Activated naive CD4-positive, alpha-beta T cell treated with anti-CD3 and anti-CD28 coated beads for 36 hours (primary cell): ENCODE measurements at places on chromosomes 7 and 10.

DNA sequence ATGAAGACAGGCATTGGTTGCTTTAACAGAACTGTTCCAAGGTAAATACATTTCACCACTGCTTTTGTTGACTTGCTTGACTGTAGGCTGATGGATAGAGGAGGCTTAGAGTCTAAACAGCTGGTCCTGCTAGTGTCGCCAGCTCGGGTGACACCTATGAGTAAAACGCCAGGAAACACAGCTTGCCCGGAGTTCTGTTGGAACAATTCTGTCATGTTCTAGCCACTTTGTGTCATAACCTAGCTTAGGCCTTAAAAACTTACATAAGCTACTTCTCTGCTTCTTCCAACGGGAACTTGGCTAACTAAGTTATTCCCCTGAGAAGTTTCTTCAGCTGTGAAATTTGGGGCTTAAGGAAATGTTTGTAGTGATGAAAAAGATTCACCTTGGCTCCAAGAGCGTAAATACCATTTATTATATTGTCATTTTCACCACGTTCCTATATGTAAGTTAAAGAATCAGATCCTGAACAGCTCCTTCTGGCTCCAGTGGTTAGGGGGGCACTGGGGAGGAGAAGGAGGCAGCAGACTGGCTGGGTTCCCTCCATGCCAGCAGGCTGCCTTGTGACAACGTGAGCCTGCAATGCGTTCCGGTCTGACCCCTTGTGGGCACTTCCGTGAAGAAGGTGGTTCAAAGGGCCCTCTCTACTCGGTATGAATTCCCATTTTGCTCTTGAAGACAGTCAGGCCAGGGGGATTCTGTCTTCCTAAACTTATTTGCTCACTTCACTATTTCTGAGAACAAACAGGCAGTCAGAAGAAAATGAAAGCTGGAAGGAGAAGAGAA lies 253.2 kb downstream of the BMPER start:
- no peak for DNase-seq

GRCh38 chr7:101959342-101959741 lies 141.9 kb downstream of the CUX1 start:
- DNase-seq = no peak

- DNase-seq = no peak
Observed at GRCh38 chr7:89077992-89078391, 282.5 kb upstream of the TEX47 start.

DNA sequence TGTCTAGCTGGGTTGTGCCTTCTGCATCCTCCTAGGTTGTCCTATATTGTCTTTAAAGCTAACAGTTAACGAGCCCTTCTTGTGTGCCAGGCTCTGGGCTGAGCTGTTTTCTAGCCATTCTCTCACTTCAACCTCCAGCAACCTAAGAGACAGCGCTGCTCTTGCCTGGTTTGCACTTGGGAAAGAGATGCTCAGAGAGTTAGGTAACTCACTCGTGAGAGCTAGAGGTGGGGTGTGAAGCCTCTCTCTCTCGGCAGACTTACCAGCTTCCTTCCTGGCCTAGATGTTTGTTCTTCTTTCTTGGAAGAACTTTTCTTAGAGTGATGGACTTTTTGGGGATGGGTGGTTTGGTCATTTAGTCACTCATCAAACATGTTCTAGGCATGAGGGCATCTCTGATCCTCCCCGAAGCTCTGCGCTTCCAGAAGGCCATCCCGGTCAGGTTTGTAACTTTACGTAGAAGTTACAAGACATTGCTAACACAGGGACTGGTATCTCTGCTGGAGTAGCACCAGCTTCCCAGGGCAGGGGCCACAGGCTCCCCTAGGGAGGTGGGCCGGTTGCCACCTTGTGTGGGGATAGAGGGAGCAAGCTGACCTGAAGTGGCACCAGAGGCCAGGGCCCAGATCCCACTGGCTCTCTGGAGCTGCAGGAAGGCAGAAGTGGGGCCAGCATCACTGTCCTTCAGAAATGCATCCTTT lies 14.3 kb downstream of the TSPAN15 start:
- DNase-seq = no peak

DNA sequence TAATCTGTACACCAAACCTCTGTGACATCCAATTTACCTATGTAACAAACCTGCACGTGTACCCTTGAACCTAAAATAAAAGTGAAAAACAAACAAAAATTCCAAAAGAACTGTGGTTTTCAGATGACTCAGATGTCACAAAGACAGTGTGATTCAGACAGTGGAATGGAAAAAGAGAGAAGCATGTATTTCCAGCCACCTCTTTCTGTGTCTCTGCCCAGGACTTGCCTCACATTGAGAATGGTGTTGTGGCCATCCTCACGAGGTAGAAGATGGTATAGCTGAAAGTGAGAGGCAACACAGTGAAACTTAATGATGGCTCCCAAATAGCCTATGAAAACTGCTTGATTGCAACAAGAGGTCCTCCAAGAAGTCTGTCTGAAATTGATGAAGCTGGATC lies 78.0 kb downstream of the ARL5B start:
- no peak for DNase-seq

DNA sequence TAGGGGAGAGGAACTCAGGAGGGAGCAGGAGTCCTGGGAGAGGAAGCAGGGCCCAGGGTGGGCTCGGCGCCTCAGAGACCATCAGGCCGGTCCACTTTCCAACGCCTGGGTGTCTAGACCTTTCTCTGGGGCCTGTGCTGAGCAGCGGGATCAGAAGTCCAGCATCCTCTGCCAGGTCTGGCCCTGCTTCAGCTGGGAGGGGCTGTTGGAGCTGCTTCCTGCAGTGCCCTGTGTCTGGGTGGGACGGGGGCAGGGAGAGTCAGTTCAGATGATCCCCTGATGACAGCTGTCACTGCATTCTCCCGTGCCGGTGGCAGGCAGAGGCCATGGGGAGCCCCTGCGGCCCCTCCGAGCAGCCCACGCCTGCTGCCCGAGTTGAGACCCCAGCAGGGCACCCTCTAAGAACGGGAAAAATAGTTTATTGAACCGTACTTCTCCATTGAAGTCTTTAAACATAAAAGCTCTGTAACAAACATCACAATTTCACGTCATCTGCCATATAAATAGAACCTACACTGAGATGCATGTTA lies 23.3 kb downstream of the AP5Z1 start:
- no peak for DNase-seq

GRCh38 chr7:44471850-44472249 lies 18.6 kb downstream of the NUDCD3 start:
- no peak for DNase-seq

DNA sequence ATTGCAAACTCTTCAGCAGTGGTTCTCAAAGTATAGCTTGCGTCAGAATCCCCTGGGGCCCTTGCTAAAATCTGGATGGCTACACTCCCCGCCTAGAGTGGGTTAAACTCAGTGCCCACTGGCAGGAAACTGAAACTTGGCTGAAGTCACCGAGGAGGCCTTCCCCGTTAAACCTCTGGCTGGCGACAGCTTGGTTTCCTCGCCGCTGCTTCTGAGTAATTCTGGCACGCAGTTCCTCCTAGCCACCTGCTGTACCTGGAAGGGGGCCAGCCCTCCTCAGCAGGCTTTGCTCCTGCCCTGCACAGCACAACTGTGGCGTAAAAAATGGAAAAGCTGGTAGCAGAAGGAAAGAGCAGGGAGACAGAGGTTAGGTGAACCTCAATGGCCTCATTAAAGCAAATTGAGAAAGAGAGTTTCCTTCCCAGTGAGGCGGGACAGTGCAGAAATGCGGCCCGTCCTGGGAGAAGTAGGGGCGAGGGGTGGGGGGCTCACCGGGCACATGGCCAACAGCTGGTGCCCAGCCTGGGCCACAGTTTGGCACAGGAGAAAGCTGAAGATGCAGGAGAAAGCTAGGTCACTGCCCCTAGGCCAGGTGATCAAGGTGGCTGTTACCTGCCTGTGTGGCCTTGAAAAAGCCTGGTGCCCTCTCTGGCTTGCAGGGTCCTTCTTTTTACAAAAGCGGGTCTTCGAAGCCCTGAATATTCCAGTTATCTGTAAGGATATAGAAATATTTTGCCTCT lies 46.6 kb downstream of the ALOX5 start:
- DNase-seq = peak; percentile 68

- DNase-seq = peak; percentile 48
Observed at GRCh38 chr10:121927318-121927840, 452 bp downstream of the ATE1 start.

DNA sequence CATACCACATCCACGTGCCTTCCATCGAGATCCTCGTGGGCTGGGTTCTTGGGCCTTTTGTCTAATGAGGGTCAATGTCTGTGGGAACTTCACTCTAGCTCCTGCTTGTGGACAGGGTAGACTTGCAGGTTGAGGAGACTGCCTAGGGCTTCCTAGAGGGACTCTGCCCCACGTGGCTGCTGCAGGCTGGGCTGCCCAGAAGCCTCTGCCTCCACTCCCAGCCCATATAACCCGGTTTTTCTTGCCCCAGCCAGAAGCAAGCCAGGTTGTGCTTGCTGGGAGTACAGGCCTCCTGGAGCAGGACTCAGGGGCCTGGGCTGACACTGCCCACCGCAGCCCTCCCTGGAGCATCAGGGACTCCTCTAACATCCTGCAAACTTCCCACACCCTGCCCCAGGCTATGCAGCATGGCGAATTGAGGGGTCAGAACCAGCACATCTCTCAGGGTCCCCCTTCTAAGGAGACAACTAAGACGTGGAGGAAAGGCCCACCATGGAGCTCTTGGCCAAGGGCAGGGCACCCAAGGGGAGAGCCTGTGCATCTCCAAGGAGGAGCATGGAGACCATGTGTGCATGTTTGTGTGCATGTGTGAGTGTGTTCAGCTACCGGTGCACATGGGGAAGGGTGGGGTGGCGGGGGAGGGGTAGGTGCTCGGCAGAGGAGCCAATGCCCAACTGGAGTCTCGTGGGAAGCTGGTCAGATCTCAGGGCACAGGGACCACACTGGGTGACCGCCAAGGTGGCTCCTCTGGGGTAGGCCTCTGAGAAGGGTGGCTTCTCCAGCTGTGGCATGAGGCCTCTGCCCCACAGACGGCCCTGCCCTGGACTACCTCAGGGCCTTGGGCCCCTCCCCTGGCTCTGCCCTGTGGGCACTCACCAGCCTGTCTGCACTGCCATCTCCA lies 62.6 kb downstream of the RASGEF1A start:
- DNase-seq = no peak

- no peak for DNase-seq
Observed at GRCh38 chr10:24988831-24989640, 26.9 kb downstream of the ENKUR start.

- DNase-seq = peak; percentile 55
Observed at GRCh38 chr7:98281757-98282606, 496 bp downstream of the BRI3 start.

- DNase-seq = no peak
Observed at GRCh38 chr7:25333296-25333928, 105.1 kb upstream of the NPVF start.

- peak; percentile 60 for DNase-seq
Observed at GRCh38 chr10:77165445-77166208, 472.0 kb downstream of the KCNMA1 start.

- no peak for DNase-seq
Observed at GRCh38 chr10:6928586-6928985, 348.5 kb upstream of the PRKCQ start.

DNA sequence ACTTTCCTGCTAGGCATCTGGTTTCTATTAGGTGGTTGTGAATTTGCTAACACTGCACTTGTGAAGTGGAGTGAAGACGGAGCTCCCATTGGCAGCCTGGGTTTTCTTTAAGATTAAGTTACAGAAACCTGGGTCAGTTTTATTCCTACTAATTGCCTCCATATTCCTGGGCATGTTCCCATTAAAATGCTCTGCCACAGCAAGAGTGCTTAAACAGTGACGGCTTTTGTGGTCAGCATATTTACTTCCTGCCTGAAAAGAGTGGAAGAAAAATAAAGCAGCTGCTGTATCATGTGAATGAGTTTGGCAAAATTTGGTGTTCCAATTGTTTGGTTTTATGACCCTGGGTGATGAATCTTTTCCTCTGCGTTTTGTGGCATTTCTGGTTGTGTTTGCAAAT lies 96.9 kb upstream of the PLXDC2 start:
- no peak for DNase-seq

DNA sequence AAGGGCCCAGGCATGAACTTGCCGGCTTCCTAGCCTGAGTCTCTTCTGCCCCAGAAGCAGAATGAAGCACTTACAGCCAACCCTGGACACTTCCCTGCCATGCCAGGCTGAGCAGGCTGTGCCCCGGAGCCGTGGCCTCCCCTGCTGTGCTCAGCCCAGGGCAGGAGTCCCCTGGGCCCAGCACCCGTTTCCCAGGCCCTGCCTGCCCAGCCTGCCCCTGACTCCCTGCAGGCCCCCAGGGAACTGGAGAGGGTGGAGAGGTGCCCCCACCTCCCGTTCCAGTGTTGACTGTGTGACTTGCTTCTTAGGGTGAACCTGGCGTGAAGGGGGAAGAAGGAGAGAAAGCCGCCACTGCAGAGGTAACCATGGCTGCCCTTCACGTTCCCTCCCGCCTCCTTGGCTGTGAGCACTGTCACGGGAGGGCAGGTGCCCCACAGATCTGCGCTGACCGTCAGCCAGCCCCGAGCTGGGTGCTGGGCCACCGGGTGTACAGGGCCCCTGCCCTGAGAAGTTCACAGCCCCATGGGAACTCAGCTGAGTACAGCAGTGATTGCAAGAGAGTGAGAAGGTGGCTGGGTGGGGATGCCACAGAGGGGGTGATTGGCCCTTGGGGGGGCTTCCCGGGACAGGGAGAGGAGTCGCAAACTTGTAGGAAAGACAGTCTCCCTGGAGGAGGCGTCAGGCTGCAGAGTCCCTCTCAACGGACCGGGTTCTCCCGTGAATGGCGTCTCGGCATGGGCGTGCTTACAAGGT lies 75.9 kb downstream of the MYL10 start:
- peak; percentile 3 for DNase-seq

GRCh38 chr10:97128516-97129154 lies 57.1 kb downstream of the SLIT1 start:
- DNase-seq = no peak

DNA sequence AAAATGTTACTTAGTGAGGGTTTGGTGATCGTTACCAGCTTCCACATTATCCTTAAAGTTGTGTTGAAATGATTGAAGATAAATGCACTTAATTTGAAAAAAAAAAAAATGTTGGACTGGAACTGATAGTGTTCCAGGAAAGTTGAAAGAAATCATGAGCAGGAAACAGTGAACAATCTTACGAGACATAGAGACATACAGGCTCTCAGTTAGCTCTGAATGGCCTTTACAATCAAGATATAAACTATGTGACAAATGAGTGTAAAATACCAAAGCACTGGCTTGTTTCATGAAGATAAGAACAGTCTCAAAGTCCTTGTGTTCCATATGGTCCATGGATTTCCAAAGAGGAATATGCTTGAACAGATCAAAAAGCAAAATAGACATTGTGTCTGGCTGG lies 430.1 kb upstream of the ETV1 start:
- DNase-seq = no peak

DNA sequence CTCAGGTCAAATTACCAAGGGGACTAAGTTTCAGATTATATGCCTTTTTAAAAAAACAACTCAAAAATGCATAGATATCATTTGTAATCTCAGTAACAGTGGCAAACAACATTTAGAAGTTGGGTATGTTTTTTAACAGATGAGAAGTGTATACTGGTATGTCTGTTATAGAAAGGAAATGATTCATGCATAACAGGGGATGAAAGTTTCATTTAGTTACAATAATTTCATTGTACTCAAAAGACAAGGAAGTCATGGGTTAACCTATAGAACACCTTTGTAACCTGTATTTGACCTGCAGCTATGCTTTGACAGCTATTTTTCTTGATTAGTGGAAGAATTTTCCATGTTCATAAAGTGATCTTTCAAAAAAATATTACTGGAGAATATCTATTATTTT lies 35.4 kb upstream of the FAM133B start:
- DNase-seq = no peak
